Right kidney (tissue), 9 donors: ENCODE measurements at places on chromosomes 4 and X.
A peak's percentile ranks its signal among the peaks of the same experiment; 100 is the strongest.

GRCh38 chrX:44459501-44459900 lies 83.2 kb downstream of the FUNDC1 start:
- no peak for DNase-seq

DNA sequence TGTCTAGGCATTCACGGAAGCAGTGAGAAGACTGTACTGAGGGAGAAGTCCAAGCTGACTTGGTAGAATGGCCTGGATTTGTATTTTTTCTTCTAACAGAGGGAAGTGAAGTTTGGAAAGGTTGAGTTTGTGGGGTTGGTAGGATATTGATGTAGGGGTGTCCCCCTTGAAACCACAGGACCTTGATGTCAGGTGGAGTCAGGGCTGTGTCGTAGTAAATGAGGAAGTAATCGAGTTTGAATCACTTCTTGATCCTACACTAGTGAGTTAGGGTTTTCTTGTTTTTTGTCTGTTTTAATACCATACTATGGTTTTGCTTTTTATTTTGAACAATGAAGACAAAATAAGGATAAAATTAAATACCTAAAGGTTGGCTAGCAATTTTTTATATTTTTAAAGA lies 30.1 kb upstream of the ANAPC4 start:
- DNase-seq = no peak

DNA sequence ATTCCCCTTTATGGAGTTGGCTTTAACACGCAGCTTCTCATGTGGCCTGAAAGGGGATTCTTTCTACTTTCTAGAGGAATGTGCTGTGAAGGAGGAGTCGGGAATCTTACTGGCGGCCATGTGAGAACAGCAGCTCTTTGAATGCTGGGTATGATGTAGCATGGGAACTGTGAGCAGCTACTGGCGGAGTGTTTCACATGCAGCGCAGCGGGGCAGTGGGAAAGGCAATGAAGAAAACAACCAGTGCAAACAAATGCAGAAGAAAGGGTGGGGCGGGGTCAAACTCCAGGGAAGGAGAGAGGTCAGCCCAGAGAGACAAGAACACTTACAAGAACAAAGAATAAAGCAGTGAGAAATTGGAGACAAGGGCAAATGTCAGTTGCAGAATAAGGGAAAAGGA lies 363.8 kb upstream of the FTHL17 start:
- DNase-seq = peak; percentile 15

- DNase-seq = no peak
Observed at GRCh38 chr4:95421869-95422268, 126.9 kb downstream of the UNC5C start.

GRCh38 chr4:75892508-75892907 lies 9.7 kb downstream of the PPEF2 start:
- no peak for DNase-seq

- no peak for DNase-seq
Observed at GRCh38 chrX:113920661-113921060, 663.2 kb upstream of the HTR2C start.

DNA sequence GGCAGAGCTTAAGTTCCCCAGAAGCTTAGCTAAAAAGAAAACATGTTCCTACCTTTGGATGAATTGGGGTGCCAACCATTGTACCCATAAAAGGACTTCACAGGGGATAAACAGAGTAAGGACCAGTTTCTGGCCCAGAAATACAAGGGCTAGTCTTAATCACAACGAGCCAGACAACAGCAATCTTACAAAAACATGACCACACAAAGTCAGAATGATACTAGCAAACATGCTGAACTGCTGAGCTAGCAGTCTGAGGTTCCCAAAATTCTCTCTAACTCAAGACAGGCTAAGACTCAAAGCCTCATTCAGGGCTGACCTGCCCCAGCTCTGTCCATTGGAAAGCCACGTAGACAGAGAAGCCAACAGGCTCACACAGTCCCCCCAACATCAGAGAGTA lies 40.3 kb downstream of the ATP11C start:
- DNase-seq = no peak

DNA sequence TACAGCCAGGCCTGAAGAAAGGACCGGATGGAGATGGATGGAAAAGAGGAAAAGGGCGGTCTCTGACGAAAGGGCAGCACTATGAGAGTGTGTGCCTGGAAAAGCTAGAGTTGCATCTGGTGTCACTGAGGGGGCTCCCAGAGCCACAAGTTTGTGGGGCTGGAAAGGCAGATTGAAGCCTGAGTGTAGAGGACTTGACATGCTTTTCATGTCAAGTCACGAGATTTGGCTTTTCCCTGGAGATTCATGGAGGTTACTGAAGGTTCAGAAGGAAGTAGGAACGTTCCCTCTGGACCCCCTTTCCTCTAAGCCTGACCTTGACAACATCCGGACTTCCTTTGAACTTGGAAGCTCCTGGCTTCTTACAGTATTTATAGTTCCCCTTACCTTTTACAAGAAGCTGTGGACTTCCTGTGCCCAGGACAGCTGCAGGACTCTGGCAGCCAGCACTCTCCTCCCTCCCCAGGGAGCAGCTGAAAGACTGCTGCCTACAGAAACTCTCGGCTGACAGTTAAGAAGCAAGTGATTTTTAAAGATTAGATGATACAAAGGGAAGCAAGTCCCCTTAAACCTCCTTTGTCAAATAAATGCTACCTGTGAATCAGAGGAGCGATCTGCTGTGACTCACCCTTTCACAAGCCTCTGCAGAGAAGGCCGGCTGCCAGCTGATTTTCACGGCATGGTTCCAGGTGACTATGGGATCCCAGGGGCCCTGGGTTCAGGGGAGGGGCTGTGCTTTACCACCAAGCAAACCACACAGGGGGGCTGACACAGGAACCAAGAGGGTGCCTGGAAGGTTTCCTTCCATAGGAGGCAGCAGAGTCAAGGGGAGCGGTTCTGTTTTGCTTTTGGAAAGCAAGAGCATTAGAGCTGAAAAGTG lies 72.9 kb upstream of the STIM2 start:
- peak; percentile 37 for DNase-seq

GRCh38 chr4:40144716-40145115 lies 52.1 kb upstream of the RHOH start:
- no peak for DNase-seq

DNA sequence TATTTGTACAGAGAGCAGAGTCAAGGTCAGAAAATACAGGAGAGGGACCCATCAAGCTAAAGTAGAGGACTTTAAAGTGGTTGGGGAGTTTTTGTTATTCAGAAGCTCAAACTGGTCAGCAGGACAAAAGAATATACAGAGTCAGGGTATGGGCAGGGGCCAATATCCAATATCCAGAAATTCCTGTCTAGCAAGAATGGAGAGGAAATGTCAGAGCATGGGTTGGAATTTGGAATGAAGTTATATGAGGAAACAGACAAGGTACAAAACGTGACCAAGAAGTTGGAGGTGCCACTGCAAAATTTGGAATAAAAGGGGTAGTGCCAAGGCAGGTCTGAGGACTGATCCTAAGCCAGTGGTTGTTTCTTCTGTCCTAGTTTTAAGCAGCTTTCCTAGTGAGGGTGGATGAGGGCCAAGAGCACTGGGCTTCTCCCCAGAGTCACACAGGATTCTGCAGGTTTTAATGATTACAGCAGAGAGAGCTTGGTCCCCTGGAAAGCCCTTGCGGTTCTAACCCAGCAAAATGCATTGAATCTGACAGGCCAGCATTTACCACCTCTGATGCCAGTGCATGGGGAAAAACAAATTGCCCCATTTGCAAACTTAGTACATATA lies 304.7 kb upstream of the FTHL17 start:
- no peak for DNase-seq

GRCh38 chr4:100017637-100018310 lies 67.7 kb upstream of the H2AZ1 start:
- DNase-seq = no peak

- no peak for DNase-seq
Observed at GRCh38 chr4:42377497-42377896, 19.8 kb upstream of the SHISA3 start.

DNA sequence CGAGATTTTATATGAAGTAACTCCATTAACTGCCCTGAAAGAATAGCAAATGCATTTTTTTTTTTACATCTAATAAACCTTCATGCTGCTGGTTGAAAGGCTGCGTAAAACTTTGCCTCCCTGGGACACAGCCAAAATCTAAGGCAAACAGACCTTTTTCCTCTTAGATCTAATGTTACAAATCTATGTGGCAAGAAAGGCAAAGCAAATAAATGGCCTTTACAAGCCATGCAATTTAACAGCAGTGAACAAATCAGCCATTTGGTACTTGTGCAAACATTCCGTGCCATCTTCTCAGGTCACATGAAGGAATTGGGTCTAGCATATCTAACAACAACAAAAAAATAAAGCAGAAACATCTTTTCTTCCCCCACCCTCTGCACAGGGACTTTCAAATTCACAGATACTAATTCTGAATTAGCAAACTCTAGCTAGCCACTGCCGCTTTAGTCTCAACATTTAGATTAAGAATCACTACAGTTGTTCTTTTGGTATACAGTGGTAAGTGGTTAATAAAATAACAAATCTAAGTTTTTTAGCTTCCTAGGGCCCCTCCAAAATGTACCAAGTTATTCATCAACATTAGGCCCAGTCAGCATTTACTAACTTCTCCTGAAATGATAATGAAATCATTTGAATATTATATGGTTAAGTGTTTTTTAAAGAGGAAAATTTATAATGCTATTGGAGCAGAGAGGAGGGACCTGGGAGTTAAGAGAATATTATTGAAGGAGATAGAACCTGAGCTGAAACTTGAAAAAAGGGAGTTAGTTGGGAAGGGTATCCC lies 593.8 kb downstream of the SMARCA1 start:
- DNase-seq = no peak

- no peak for DNase-seq
Observed at GRCh38 chrX:21126661-21127060, 247.6 kb upstream of the CNKSR2 start.

DNA sequence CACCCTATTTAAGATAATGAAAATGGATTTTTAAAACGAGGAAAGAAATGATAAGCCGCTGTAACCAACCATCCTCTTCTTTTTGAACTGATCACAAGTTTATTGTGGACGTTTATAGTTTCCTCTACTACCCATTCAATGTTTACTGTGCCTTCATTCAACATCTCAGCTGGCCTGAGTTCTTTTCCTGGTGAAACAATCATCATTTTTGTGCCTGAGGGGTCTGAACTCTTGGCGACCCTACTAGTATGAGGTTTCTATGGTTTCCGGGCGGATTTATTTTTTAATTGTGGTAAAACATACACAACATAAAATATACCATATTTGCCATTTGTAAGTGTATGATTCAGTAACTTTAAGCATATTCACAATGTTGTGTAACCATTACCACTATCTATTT lies 100.7 kb downstream of the SPRY1 start:
- no peak for DNase-seq

DNA sequence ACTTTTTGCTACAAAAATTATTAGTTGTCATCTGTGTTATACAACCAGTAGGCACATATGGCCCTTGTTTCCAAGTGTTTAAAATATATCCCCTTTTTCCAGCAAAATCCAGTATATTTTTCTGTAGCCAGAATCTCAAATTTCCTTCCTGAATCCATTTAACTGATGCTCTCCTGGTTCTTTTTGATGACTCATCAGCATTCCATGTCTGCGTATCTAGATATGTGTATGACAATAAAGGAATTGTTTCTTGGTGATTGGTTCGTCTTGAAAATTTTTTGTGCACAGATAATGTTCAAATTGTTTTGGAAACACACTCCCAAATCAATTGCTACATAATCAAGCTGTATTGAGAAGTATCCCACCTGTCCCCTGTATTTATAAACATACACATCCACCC lies 98.3 kb downstream of the ITM2A start:
- no peak for DNase-seq

DNA sequence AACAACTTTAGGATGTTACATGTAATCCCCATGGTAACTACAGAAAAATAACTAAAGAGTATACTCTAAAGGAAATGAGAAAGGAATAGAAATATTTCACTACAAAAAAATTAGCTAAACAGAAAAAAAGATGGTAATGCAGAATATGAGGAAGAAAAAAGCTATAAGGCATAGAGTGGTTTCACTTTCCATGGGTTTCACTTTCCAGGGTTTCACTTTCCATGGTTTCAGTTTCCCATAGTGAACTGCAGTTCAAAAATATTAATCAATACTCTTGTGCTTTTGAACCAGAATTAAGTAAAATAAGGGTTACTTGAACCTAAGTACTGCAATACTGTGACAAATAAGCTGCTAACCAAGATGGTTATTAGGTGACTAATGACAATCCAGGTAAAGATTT lies 42.0 kb downstream of the NPFFR2 start:
- DNase-seq = no peak

DNA sequence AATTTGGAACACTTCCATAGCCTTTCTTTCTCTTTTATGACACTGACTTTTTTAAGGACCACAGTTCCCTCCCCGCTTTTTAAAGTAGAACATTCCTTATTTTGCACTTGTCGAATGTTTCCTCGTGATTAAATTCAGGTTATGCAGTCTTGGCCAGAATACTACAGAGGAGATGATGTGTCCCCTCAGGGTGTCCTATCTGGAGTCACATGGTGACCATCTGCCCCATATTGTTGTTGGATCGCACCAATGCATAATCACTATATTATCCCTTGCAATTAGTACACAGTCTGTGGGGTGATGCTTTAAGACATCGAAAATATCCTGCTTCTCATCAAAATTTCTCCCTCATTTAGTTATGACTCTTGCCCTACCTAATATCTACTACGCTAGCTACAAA lies 27.4 kb downstream of the WDFY3 start:
- no peak for DNase-seq

DNA sequence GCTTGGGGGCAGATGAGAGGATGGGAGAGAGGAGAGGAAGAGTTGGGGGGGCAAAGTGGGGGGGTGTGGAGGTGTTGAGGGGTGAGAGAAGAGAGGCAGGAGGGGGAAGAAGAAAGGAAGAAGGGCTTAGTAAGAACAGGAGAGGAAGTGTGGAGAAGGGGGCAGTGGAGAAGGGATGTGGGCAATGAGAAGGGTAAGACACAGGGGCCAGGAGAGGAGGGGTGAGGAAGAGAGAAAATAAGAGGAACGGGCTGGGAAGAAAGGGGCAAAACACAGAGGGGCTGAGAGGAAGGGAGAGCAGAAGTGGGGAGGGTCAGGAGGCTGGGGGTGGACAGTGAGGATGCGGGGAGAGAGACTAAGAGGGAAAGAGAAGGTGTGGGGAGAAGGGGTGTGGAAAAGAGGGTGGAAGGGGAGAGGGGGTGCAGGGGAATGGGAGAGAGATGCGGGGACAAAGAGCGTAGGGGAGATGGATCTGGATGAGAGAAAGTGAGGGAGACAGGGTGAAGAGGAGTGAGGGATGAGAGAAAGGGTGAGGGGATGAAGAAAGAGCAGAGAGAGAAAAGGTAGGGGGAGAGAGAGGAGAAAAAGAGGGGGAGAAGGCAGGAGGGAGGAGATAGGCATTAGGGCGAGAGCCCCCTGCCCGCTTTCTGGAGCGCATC lies 12.9 kb downstream of the SH3KBP1 start:
- no peak for DNase-seq

DNA sequence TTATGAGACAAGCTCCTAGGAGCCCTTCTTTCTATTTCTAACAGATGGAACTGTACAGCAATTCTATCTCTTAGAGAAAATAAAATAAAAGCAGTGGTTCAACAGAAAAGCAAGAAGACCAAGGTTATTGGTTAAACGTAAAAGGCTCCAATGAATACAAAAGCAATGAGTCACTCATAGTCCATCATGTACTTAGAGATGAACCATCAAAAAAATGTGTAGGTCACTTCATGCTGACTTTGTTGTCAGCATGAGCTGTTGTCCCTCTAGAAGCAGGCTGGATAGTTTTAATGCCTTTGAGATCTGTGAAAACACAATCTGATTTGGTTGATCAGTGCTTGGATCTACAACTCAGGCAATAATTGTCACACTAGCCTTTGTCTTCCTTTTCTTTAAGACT lies 378.6 kb upstream of the ANXA10 start:
- no peak for DNase-seq

- no peak for DNase-seq
Observed at GRCh38 chr4:1179089-1179441, 6.7 kb upstream of the SPON2 start.

GRCh38 chr4:83692028-83692427 lies 156.1 kb downstream of the GPAT3 start:
- DNase-seq = no peak
